ENCODE measurements at places on chromosomes 6 and 20.

DNA sequence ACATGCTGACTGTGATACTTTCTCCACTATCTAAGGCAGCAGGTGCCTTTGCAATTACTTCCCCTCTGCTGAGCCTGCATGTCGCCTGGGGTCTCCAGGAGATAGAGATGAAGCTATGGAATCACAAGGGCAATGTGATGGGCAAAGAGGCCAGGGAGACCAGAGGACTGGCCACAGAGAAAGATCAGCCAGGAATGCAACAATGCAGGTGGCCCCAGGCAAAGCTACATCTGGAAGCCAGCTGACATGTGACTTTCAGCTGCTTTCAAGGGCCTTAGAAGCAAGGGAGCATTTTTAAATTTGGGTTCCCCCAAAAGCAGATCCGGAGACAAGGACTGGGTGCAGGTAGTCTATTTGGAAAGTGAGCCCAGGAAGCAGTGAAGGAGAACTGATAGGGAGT lies 107.9 kb upstream of the SRSF6 start:
- DNase-seq: no peak

GRCh38 chr6:2611092-2611491 lies 139.6 kb downstream of the MYLK4 start:
- DNase-seq: peak; percentile 54

DNA sequence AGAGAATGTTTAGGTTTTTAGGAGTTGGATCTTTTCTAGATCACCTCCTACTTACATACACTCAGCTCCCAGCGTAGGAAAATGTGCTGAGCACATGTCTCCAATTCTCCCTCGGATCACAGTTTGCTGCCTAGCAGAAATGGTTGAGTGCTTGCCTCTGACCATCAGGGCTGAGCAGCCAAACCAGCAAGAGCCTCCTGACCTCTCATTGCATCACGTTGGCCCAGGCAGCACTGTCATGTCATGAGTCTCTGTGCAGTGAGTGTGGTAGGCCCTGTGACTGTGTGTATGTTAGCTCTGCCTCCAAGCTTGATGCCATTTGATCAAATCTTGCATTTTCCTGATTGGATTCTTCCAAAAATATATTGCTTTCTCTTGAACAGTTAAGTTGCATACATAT lies 112.0 kb downstream of the LRRC1 start:
- DNase-seq: no peak

- no peak for DNase-seq
Measured at GRCh38 chr6:28125401-28125800, 992 bp downstream of the ZSCAN16 start.

DNA sequence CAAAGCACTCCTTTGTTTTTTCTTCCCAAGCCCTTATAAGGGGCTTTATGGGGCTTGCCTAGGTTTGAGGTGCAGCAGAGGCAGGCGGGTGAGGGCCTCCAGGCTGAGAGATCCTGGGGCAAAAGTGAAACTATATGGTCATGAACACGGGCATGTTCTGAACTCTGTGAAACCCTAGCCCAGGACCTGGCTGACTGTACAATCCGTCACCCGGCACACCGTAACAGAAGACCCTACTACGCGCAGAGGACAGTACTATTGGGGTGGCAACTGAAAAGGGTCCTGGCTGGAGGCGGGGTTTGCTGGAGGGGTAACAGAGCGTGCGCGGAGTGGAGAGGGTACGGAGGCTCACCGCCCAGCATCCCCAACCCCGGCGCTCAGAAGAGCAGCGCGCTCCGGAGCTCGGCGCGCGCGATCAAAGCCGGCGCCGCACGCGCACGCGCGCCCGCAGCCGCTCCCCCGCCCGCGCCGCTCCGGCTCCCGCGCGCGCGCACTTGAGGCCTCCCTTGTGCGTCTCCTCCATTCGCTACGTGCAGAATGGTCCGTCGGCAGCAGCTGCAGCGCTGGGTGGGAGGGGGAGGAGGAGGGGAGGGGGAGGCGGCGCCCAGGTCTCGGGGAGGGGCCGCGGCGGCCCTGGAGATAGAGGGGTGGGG lies 54.2 kb downstream of the MRPL14 start:
- peak; percentile 84 for DNase-seq

GRCh38 chr6:132234356-132234755 lies 166.9 kb downstream of the MOXD1 start:
- DNase-seq: no peak

DNA sequence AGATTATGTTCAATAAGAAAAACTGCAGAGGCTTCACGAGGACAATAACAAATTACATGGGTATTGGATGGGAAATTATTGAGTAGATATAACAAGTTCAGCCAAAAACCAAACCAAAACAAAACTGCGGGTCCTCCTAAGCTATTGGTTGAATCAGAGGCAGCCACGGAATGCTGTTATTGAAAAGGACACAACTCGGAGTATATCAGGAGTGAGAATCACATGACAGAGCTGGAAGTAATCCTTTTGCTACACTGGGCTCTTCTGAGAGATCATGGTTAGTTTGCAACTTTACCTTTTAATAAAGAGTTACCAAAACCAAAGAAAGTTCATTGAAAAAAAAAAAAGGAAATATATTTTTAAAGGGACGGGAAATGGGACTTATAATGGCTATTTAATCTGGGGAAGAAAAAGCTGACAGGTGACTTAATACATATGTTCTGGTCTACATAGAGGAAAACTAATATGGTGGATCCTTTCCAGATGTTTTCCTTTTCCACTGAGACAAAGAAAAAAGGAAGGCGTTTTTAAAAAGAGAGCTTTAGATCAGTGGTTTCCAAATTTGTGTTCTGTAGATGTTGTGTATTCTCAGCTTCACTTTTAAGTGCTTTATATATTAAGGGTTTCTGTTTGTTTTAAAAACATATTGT lies 6.9 kb upstream of the CITED2 start:
- DNase-seq: no peak

DNA sequence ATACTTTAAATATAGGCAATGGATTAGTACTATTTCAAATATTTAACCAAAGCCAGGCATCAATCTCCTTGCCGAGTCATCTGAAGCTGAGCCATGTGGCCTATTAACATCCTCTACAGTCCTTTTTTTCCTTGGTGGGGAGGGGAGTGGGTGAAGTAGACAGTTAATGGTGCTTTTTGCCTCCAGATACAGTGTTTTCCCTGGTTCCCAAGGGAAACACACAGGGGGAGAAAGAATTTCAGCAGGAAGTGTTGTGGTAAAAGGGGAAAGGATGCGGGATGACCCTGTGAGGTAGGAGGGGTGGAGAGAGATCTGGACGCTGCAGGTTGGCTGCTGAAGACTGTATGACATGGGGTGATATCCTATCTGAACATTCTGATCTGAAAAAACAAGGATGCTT lies 9.6 kb downstream of the CLDN20 start:
- DNase-seq: peak; percentile 93

- peak; percentile 70 for DNase-seq
Measured at GRCh38 chr6:122839472-122839871, 50.4 kb downstream of the SMPDL3A start.

GRCh38 chr6:26575494-26575939 lies 21.2 kb upstream of the ABT1 start:
- no peak for DNase-seq

DNA sequence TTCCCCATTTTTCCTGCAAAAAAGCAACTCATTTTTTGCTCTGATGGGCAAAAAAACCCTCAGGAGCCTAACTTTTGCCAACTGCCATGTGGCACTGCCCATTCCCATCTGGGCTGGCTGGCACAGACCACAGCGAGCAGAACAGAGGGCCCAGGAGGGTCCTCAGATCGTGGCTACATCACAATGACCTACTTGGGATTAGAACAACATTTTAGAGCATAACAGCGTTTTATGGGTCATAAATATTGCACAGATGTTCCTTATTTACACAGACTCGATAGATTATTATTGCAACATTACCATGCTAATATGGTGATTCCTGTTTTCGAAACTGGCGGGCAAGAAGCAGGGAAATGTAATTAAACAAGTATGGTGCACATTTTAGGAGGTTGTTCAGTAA lies 28.0 kb downstream of the PTPRT start:
- no peak for DNase-seq

DNA sequence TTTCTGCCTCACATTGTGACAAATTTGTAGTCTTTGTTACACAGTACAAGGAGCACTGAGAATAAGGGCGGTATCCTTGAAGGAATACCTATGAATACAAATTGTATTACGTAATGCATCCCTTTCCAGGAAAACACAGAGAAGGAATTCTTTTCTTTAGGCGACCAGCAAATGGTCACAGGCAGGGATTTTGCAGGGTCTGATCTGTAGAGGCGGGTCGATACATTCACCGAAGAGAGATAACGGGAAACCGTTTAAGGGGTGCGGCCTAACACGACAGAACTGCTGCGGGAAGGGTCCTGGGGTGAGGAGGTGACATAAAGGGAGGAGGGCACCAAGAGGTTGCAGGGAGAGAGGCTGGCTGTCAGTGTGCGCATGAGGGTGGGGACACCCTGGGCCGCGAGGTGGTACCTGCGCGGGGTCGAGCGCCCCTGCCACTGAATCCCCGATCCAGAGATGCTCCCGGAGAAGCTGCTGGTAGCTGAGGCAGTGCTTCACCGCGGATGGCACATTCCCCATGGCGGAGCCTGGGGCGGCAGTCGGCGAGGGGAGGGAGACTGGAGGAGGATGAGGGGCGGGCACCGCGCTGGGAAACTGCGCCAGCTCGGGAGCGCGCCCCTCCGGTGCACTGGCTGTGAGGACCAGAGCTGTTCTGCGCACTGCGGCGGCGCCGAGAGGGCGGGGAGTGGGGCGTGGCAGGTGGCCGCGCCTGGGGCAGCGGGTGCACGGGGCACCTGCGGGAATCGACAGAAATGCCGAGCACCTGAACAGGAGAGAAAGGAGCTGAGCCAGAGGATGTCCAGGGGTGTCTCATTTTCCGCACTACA lies at the start of gene HMGCLL1:
HMGCLL1 (minus strand) TSS at position 656 of the 827 bp plus-strand sequence; CDS start at position 519, 137 bp downstream.
- no peak for DNase-seq

- DNase-seq: no peak
Measured at GRCh38 chr6:136920216-136920615, 1.9 kb upstream of the SLC35D3 start.

DNA sequence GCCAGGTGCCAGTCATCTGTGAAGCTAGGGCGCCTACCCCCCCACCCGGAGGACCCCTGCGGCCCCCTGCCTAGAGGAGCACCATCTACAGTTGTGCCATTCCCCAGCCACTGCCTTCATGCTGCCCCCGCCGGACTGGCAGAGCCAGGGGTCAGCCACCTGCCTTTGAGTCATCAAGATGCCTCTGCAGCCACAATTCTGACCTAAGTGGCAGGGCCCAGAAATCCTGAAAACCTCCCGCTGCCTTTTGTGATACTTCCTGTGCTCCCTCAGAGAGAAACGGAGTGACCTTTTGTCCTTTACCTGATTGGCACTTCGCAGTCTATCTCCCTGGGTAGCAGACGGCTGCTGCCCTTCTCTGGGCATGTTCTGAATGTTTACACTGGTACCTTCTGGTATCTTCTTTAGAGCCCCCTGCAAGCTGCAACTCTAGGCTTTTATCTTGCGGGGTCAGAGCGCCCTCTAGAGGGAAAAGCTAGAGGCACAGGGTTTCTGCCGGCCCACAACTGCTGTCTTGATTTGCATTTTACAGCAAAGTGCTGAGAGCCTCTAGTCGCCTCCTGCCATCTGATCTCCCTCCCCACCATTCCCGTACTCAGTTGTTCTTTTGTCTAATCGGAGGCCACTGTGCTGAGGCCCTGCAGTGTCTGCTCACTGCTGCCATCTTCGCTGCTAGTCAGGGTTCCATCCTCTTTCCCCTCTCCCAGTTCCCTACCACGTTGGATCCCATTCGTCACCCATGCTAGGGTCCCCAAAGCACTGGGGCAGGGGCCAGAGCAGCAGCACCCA lies 26.9 kb downstream of the SPATA2 start:
- DNase-seq: peak; percentile 66

GRCh38 chr6:5164092-5164491 lies 79.0 kb downstream of the PPP1R3G start:
- DNase-seq: no peak

DNA sequence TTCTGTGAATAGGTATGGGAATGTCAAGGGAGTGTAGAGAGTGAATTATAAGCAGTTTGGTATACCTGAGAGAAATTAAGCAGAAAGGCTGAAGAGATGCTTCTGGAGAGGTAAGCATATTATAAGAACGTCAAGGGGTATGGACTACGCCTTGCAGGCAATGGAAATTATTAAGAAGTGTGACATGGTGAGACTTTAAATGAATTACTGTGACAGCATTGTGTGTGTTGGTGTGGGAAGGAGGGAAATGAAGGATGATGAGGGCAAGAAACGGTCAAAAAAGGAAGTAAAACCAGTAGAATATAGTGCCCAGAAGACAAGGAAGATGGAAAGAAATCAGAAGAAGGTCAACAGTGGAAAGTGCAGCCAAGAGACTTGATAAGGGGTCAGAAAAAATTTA lies 5.9 kb downstream of the KHDRBS2 start:
- no peak for DNase-seq

GRCh38 chr6:121633309-121633708 lies 197.9 kb downstream of the GJA1 start:
- DNase-seq: no peak

DNA sequence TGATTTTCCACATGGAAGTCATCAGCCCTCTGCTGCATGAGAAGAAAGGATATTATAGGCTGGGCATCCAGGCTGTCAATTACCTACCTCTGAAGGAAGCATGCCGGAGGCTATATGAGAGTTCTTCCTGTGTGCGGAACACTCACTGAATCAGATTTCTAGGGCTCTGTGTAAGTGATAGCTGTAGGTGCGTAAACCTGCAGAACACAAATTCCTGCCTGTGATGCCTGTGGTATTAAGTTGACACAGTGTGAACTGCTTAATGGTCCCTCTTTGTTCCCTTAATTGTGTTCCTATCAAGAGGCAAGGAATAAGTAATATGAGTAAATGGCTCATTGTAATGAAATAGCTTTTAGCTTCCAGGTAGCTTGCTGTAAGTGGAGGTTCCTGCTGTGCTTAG lies 103.3 kb downstream of the ANKS1A start:
- no peak for DNase-seq

DNA sequence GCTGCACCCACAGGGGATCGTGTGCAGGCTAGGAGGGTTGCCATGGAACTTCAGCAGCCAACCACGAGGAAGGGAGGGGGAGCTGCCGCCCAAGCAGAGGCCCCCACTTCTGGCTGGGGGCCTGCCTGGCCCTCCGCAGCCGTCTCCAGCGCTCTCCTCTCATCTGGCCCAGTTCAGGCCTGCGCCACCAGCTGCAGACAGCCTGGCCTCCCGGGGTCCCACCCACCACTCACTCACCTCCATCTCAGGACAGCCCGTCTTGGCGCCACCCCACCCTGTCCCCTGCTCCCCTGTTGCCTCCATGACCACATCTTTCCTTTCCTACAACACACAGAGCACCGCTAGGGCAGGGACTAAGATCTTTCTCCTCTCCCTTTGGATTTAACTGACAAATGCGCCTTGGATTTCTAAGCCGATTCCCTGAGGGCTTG lies 98.7 kb downstream of the ANKRD60 start:
- DNase-seq: no peak

GRCh38 chr6:137879299-137879698 lies 12.2 kb downstream of the TNFAIP3 start:
- no peak for DNase-seq
